ENCODE measurements at places on chromosomes 6 and 20.

DNA sequence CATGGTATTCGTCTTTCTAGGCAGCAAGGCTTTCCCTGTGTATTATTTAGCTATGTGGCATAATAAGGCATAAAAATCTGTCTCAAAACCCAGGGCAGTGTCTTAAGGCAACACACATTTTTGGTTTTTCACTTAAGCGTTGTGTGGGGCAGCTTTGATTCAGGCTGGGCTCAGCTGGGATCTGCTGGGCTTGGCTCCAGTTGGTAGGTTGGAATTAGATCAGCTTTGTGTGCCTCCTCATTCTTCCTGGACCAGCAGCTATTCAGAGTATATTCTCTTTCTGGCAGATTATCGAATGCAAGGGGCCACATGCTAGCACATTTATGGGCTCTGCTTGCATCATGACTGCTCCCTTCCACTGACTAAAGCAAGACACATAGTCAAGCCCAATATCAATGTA, 487.9 kb downstream of the RFPL4B start:
- DNase-seq = no peak

DNA sequence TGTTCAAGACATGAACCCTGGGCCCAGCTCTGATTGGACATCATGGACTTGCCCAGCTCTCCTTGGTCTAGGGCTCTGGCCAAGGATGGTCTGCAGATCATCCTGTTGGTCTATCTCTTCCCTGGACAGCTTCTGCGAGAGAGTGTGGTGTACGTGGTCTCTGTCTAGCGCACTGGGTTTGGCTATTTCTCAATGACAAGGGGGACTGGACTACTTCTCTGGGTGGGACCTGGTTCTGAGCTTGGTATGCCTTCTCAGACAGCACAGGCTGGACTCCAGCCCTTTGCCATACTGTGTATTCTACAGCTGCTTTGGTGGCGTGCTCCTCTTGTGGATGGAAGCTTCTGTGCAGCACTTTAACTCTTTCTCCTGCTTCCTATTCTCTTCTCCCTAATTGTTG, 8.5 kb upstream of the RAET1E start:
- DNase-seq = no peak

DNA sequence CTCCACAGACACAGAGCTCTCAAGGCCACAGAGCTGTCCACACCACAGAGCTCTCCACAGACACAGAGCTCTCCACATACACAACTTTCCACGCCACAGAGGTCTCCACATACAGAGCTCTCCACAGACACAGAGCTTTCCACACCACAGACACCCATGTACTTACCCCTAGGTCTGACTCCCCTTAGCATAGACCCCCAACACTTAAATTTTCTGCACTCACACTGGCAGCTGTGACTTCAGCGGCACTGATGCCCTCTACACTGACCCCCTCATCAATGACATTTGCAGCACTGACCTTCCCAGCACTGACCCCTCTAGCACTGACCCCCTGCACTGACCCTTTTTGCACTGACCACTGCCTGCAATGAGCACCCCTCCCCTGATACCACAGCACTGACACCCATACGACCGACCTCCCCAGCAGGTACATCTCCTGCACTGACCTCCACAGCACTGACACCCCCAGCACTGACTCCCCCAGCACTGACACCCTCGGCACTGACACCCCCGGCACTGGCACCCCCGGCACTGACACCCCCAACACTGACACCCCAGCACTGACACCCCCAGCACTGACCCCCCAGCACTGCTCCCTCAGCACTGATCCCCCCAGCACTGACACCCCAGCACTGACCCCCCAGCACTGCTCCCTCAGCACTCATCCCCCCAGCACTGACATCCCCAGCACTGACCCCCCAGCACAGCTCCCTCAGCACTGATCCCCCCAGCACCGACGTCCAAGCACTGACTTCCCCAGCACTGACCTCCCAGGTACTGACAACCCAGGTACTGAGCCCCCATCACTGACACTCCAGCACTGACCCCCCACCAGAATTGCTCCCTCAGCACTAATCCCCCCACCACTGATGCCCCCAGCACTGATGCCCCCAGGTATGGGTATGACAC, 56.5 kb downstream of the ERMARD start:
- no peak for DNase-seq

- no peak for DNase-seq
These were observed 46.4 kb downstream of the AKAP12 start for GRCh38 chr6:151286214-151286613.

DNA sequence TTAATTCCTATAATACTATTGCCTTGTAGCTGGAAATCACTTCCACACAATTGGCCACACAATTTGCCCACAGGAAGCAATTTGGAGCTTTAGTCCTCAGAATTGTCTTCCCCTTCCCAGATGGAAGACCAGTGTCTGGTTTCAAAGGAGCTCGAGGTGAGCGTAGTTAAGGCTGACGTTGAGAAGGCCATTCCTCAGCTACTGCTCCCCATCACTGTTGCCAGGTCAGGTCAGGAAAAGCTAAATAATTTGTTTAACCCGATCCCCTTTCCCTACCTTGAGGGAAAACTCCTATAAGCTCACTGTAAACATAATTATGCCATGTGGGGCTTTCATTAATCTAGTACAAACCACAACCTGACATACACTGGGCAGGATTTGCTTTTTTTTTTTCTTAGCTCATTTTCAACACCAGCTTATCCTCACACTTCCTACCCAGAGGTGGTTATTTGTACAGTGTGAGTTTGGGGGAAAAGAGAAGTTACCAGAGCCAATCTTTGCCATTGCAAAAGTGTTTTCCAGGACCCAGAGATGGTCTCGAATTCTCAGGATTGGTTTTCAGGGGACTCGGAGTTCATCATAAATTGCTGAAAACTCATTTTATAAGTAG, 242.7 kb downstream of the CLIC5 start:
- DNase-seq = no peak

GRCh38 chr6:128713461-128713860, 169.5 kb upstream of the LAMA2 start:
- peak; percentile 43 for DNase-seq

GRCh38 chr6:41289815-41290214, 3.3 kb upstream of the TREM1 start:
- no peak for DNase-seq

DNA sequence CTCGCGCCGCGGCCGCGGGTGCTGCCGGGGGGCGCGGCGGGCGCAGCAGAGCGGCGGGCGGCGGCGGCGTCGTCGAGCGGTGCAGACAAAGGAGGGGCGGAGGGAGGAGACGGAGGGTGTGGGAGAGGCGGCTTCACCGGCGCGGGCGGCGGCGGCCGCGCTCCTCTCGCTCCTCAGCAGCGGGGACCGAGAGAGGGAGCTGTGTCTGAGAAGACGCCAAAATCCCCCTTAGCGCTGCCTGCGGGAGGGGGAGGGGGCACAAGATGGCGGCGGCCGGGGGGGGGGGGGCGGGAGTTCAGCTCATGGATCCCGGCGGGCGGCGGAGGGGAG, 296 bp downstream of the ADNP start:
- peak; percentile 11 for DNase-seq

DNA sequence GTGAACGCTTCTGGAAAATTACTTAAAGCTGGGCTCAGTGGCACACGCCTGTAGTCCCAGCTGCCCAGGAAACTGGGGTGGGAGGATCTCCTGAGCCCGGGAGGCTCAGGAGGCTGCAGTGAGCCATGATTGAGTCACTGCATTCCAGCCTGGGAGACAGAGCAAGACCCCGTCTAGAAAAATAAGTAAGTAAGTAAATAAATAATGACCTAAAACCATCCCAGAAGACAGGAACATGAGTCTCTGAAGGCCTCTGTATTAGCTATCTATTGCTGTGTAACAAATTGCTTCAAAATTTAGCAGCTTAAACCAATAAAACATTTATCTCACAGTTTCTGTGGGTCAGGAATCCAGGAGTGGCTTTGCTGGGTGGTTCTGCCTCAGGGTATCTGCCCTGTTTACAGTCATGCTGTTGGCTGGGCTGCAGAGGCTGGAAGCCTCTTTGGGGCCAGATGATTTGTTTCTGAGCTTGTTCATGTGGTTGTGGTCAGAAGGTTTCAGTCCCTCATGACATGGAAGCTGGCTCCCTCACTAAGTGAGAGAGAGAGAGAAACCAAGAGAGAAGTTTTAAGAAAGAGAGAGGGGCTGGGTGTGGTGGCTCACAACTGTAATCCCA, 48.4 kb upstream of the NCOA3 start:
- DNase-seq = peak; percentile 55

DNA sequence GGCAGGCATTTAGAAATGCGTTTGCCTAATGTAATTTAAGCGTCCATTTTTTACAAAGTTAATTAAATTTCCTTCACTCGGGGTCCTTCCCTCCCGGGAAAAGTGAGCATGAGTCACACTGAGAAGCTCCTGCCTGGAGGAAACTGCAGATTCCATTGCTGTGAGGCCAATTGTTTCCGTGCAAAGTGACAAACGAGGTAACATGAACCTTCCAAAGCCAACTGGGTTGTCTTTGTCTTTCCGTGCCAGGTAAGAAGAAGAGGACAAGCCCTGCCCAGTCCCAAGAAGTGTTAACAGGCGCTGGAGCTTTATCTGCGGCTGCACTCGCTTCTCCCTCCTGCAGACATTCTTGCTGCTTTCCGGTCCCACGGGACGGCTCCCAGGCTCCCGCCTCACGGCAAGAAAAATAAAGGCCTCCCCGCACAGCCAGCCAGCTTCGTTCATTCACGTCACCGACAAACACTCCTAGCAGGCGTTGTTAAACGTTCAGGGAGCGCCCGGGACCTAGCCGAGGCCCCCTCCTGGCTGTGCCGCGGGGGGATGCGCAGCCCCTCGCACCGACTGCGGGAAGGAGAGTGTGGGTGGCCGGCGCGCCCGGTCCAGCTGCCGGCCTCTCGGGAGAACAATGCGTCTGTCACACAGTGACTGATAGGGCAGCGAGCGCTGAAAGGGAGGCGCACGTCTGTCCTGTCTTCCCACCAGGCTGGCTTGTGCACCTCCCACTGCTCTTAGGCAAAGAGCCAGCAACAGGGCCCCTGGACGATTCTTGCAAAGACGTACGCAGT, 61.5 kb upstream of the HDDC2 start:
- DNase-seq = peak; percentile 19

DNA sequence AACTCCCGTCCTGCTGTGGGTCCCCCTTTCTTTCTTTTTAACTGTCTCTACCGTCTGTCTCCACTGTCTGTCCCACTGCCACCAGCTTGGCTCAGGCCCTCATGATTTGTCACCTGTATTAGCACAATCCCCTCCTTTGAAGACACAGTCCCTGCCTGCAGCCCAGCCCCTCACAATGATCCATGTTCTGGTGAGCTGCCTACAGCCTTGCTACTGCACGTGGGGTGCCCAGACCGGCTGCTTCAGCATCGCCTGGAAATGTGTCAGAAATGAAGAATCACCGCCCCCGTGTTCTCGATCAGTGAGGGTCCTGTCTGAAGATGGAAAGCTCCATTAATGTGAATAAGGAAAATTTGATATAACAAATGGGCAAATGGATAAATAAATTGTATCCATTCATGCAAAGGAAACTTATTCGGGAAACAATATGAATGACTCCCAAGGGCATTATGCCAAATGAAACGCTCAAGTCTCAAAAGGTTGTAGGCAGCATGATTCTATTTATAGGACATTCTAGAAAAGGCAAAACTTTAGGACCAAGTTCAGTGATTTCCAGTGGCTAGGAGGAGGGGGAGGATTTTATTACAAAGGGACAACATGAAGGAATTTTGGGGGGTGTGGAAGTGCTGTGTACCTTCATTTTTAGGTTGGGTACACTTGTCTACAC, 59.4 kb upstream of the CD83 start:
- DNase-seq = no peak

DNA sequence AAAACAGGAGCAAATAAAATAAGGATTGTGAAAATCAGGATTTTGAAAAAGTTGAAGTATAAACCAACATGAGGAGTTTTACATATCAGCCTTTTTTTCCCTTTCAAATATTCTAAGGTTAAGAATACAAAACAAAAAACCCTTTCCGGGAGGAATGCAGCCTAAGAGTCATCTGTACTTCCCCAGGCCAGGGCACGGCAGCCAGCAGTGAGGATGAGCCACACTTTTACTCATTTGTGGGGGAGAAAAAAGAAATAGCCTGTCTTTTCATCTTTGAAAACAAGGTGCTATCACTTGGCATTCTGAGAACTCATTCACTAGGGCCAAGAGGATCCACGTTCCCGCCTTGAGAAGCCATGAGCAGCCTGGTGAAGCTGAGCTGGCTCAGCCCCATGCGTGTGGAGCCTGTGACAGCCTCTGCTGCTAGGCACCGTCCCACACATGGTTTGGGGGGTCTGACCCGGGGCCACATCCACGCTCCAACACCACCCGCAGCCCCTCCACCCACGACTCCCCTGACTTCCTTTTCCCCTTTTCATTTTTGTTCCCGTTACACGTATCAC, 11.2 kb downstream of the SLC22A1 start:
- DNase-seq = no peak

- no peak for DNase-seq
These were observed 41.7 kb upstream of the ZBP1 start for GRCh38 chr20:57661746-57662455.

- no peak for DNase-seq
These were observed 129.3 kb downstream of the DTNBP1 start for GRCh38 chr6:15533379-15534026.

DNA sequence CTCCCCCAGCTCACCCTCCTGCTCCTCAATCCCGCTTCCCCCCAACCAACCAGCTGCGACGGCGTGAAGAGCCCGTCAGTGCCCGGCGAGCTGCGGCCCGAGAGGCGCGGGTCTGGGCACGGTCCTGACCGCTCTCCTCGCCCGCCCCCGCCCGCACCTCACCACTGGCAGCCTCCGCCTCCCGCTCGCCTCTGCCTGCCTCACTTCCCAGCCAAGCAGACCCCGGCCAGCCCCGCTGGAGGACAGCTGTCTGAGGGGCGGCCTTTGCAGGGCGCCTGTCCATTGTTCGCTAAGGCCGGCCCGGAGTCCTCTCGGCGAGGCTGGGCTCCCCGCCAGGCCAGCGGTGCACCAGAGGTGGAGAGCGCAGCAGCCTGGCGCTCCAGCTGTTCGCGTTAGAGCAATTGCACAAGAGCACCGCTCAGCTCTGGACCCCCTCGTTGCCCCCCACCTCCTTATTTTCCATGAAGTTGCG, 1.3 kb downstream of the SOBP start:
- DNase-seq = peak; percentile 46

DNA sequence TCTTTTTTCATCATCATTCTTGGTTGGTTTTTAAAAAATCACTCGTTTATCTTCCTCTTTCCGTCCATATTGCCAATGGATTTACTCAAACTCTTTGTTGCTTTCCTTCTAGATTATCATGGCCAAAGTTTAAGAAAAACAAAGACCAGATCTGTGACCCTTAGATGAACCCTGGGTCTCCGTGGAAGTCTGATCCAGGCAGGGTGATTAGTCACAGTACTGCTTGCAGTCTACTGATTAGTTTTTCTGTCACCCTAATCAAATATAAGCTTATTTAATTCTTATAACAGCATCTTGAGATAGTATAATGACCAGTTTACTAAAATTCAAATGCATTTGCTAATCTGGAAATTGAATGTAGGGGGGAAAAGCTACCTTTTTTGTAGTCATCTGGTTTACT, 6.0 kb upstream of the SMIM28 start:
- no peak for DNase-seq

- DNase-seq = no peak
These were observed 187.6 kb downstream of the EPM2A start for GRCh38 chr6:145547594-145548335.

- no peak for DNase-seq
These were observed at the start of gene PGK2 for GRCh38 chr6:49787176-49787575. Gene PGK2 (minus strand): TSS chr6:49787285. CDS start chr6:49787187, 98 bp downstream.

GRCh38 chr6:108737594-108738546, 110.4 kb upstream of the ARMC2 start:
- DNase-seq = peak; percentile 91
